ENCODE measurements at places on chromosomes 7 and 10. TPM values are rescaled to one million over a fixed set of nuclear protein-coding genes. Genes with fewer than 3 reads are reported as not detected.

PDE6C gene
- not detected for total RNA-seq

DNA sequence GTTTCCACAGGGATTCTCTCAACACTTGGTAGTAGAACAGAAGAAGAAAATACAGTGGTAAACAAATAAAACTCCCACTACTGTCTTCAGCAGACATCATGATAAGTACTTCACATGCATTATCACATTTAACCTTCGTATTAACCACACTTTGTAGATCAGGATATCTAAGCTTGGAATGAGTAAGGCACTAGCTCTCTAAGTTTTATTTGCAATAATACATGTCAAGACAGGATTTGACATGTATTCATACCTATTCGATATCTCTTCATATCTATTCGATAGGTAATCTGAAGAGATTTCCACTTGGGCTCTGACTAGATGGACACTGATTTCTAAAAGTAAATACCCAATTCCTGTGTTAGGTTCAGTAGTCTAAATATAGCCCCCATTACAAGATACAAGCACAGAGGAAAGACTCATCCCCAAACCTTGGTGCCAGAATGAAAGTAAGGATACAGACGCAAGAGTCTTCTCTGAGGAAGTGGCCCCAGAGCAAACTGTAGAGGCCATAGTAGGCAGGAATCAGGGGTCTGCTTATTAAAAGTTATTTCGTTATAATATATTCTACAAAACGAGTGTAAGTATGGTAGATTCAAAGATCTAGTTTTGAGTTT is 58.4 kb downstream of the FOXP2 start:
- no peak for DNase-seq

- DNase-seq = no peak
These were observed 20.4 kb downstream of the CCDC71L start for GRCh38 chr7:106640368-106641141.

GRCh38 chr7:94912085-94912484 is 4.7 kb downstream of the PPP1R9A start:
- DNase-seq = no peak

DNA sequence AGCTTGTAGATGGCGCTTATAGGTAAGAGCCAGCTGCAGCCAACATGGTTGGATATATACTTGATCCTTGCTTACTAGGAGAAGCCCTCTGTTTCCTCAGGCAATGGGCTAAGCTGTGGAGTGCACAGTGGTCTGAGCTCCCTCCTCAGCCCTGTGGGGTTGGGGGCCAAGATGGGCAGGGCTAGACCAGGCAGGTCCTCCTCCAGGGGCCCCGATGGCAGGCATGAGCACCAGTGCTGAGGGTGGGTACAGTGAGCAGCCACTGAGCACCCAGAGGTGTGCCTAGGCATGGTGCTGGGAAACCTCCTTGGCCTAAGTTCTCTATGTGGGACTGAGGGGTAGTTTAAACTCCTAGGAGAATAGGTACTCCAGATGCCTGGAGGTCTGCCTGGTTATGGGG is 680.2 kb downstream of the SUGCT start:
- no peak for DNase-seq

DNA sequence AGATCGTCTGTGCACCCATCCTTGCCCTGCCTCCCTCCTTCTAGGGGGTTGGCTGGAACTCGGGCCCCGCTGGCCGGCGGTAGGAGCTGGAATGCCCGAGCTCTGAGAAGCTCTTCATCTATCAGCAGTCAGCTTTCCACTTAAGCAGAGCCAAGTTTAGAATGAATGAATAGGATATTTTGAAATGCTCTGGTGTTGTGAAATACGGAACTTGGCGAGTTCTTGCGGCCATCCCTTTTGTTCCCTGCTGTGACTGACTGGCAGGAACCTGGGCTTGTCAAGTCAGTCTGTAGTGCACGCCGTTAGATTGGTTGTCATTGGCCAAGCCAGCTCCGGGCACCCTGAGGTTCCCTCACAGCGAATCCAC is 33.3 kb downstream of the FOXK1 start:
- no peak for DNase-seq

XRCC2 gene
- 4.6 TPM for total RNA-seq

DNA sequence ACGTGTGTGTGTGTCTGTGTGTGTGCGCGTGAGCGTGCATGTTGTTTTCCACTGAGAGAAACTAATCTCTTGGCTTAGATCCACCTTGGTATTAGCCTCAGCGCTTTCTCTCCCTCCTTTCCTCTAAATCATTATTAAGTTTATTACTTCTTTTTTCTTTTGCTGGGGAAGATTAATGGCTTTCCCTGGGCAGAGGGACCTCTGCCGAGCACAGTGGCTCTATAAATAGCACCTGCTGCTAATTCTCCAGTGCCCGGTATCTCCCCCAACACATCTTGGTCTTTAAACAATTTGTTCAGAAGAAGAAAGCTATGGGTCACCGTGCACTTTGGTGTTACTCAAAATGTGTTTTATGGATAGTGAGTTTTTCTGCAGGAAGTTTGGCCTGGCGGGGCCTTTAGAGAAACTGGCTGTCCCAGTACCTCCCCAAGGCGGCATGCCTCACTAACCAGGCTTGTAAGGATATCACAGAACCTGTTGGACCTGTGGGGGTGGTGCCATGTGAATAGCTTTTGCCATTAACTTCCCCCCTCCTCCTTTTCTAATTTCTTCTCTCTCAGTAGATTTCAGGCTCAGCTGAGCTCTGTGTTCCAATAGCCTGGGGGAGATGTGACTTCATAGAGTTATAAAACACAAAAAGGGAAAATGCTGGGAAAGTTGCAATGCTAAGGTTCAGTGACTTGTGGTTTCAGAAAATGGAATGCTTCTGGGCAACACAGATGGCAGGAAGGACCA is 70.1 kb upstream of the RAB11FIP2 start:
- no peak for DNase-seq

- no peak for DNase-seq
These were observed 39.9 kb upstream of the HDAC9 start for GRCh38 chr7:18455606-18456005.

DNA sequence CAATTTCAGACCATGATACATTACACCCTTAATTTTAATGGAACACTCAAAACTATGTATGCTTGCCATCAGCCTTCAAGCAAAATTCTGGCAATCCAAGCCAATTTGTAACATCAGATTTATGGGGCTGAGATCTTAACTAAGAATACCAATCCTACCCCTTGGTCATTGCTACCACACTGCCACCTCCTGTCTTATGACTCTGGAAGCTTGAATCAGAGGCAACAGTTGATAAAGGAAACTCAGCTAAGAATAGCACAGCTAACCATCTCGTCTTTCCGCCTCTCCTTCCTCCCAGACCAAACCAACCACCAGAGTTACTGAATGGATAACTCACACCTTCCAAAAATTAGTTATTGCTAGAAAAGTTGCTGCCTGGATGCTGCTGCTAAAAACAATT is 7.4 kb downstream of the IGF2BP3 start:
- DNase-seq = no peak

ENKUR gene
- total RNA-seq = not detected

DNA sequence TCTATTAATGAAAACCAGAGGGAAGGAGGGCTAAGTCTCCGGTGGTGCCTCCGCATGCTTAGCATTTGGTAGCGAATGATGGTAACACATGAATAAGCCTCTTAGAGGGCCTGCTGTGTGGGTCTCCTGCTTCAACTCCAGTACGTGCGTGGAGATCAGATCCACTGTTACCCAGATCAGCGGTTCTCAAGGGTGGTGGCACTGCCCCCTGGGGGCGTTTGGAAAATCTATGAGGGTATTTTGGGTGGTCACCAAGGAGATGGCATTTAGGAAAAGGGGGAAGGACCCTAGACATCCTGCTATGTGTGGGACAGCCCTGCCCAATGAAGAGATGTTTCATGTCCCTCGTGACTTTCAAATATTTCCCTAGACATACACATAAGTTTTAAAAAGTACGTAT is 57.1 kb upstream of the TM9SF3 start:
- DNase-seq = no peak

GRCh38 chr10:56623064-56623463 is 262.0 kb upstream of the ZWINT start:
- DNase-seq = no peak

DNA sequence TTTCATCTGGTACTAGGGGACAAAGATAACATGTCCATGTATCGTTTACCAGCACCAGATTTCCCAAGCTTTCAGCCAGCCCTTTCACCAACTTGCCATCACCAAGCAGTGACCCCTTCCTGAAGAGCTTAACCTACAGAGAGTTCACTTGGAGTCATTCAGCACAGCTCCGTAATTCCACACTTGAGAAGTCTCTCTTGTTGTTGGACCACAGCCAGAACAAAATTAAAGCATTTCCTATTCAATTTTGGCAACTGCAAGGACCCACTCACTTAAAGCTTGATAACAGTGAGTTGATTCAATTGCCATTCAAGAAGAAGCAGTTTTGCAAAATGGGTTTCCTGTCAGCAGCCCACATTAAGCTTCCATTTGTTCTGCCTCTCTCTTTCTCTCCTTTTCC is 88.5 kb upstream of the LRRTM3 start:
- no peak for DNase-seq

SPDYE5 gene
- total RNA-seq = not detected

CACNB2 gene
- total RNA-seq = not detected

- DNase-seq = no peak
These were observed 72.9 kb downstream of the NPY start for GRCh38 chr7:24356718-24357386.

Data from glomerular endothelial cell (primary cell).